ENCODE measurements at places on chromosomes 2 and 18.

GRCh38 chr18:10271481-10271880 is 183.0 kb upstream of the APCDD1 start:
- DNase-seq: no peak

GRCh38 chr2:30380824-30381223 is 66.2 kb upstream of the LCLAT1 start:
- no peak for DNase-seq

DNA sequence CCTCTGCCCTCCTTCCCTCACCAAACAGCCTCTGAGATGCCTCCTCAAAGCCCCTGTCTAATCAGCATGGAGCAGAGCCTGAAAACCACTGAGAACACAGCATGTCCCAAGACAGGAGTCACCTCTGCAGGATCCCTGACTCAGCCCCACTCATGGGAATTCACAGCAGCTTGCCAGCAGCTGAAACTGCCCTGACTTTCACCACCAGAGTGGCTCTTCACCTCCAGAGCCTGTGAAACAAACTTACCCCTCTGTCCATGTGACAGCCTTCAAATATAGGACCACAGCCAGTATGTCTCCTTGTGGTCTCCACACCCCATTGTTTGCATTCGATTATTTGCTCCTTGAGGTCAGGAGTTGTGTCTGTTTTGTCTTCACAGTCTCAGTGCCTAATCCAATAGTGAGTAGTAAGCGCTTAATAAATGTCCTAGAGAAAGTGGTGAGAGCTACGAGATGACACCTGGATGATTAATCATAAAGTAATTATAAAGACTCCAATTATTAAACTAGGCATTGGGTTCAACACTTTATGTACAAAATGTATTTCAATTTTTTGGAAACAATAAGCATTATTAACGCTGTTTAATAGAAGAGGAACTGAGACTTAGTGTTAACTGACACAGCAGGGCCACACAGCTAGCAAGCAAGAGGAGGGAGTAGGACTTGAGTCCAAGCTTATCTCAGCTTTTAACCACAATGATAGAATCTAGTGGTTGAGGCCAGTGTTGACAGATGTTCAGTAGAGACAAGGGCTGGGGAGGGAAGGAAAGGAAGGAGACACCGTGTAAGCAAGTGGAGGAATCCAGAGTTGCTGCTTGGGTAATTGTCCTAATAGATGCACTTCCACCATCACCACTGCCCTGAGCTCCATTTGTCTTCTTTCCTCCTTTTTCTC is 358.7 kb upstream of the TNP1 start:
- DNase-seq: no peak

DNA sequence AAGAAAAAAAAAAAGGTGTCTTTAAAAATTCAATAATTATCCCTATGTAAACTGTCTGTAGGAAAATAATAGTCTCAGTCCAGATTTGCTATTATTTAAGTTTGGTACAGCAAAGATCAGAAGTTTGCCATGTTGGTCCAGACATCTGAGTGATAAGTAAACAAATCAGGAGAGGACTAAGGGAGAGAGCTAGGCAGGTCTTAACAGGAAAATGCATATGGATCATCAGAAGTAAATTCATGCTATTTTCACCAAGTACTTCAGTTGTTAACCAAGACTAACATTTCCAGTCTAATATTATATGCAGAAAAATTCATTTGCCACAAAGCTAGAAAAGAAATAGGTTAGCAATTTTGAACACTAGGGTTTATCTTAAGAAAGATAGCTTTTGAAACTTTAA is 95.0 kb upstream of the STK17B start:
- DNase-seq: no peak

DNA sequence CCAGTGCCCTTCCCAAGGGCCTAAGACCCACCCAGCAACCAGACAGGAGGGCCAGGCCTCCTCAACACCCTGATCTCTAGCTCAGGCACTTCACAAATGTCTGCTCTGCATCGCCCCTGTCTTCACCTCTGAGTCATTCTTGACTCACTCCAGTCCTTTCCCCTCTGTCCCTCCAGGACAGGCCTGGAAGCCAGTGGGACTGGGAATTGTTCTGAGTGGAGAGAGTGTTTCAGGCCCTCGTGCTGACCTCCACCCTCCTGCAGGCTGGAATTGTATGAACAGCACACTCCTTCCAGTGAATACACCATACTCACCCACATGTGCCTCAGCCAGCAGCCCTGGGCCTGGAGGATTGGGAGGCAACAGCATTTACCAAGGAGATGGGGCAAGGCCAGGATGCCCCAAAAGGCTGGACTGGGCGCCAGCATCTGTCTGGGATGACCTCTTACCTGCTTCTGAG is 304.2 kb downstream of the CYP26B1 start:
- DNase-seq: no peak

DNA sequence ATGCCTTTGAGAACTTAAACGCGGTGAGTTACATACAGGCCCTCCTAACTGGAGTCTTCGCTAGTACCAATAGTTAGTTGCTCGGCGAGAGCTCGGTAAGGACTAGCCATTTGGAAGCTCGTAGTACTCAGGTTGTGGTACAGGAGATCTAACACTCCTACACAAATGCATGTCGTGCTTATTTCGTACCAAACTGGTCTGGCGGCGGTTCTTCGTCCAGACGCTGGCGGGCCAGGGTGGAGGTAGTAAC is 346 bp upstream of the VRK2 start:
- no peak for DNase-seq

- DNase-seq: no peak
Observed at GRCh38 chr18:39167990-39168389, 1602.4 kb upstream of the CELF4 start.

GRCh38 chr2:100039291-100039980 is 103.0 kb downstream of the AFF3 start:
- DNase-seq: no peak

- DNase-seq: no peak
Observed at GRCh38 chr2:28095622-28096021, 205.1 kb downstream of the BABAM2 start.

DNA sequence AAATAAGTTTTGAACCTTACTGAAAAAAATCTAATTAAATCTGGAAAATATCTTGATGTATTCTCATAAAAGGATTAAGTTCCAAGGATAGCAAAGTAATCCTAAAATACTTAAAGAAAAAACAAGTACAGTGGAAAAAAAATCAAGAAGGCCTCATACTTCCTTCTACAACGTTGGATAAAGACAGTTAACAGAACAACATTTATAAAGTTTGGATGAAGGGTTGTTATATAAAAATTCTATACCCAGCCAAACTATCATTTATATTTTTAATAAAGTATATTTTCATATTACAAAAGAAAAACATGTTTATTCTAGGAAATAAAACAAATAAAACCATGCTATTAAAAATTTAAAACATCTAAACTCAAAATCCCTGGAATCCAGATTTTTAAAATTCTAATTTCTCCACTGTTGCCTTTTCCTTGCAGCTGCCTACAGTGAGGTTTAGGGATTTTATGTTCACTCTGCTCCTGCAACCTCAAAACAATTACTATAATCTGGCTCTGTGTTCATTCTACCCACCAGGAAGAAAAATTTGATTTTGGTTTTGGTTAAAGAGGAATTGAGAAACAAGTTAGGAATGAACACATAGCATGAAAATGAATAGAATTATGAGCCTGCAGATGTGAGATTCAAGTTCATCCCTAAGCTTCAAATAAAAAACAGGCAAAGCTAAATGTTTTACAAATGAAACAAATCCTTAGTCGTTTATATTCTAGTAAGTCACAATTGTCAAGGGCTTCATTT is 142.8 kb downstream of the LPIN1 start:
- no peak for DNase-seq

DNA sequence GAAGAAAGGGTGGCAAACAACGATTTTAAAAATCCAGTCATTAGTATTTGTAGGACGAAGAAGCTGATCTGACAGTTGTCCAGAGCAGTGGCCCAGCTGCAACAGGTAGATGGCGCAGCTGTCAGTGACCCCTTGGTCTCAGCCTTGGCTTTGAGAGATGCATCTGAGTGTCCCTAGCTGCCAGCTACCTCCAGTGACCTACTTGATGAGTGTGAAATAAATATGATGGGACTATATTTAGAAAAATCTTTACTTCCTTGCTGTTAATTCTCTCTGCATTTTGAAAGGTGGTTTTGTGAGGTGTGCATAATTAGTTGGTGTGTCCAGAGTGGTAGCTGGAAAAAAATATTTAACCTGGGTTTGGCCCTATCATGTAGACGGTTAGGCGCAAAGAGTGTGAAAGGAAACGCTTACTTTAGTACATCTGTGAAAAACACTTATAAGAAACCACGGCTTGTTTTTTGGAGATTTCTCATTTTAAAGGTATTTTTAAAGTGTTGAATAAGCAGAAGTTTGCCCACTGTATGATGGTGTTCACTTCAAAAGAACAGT is 963 bp downstream of the INPP1 start:
- DNase-seq: no peak

DNA sequence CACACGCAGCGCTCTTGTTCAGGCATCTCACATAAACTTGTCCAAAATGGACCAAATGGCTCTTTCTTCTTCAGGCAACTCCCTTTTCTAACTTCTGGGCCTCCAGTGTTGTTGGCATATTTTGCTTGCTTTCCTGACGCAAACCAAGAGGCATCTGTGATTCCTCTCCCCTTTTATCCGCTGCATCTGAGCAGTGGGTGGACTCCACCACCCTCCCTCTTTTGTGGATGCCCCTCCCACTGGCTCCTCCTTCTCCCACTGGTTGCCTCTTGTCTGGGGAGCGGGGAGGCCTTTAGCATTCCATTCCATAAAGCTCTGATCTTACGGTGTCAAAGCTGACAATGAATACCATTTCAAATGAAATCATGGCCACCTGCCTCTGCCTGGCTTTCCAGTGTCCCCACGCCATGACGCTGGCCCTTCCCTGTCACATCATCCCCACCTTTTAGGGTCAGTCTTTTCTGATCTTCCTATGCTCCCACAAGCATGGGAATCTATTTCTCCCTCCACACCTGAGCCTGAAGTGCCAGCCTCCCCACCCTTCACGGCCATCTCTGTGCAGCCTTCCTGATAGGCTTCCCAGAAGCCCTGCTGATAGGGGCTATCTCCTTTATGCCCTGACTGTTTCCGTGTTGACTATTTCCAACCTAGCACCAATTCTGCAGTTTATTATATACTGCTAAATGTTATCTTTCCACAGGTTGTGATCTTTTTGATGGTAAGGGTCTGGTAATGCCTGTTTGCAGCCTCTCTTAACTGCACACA is 51.5 kb downstream of the RPL37A start:
- DNase-seq: no peak

GRCh38 chr2:224557610-224558009 is 27.6 kb downstream of the CUL3 start:
- DNase-seq: no peak

GRCh38 chr2:124533226-124533954 is 508.3 kb downstream of the CNTNAP5 start:
- DNase-seq: no peak

GRCh38 chr2:95121407-95122196 is at the start of gene MRPS5:
Gene MRPS5 (minus strand): TSS chr2:95121808. CDS start chr2:95121791, 17 bp downstream.
- peak; percentile 91 for DNase-seq

- no peak for DNase-seq
Observed at GRCh38 chr2:76760367-76760704, 761.8 kb downstream of the LRRTM4 start.

GRCh38 chr2:154133823-154134222 is 262.1 kb downstream of the GALNT13 start:
- DNase-seq: no peak

- DNase-seq: no peak
Observed at GRCh38 chr18:63828656-63829055, 53.4 kb downstream of the SERPINB7 start.

DNA sequence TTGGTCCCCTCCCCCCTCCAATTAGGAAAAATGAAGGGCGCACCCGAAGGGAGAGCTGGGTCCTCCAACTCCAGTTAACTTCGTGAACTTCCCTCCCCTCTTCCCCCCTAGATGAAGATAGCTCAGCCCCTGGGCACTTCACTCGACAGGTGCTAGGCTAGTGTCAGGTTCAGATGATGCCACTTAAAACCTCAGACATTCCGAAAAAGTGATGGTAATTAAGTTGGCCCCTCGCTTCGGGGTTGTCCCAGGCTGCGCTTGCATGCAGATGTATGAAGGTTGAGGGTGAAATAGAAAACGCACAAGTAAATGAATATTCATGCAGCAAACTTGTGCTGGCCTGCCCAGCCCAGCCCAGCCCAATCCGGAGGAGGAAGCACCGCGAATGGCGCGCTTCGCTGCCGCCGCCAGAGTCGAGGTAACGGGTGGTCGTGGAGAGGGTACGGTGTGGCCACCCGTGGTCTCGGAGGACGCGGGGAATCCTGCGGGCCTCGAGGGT is 3.0 kb upstream of the GBX2 start:
- no peak for DNase-seq

DNA sequence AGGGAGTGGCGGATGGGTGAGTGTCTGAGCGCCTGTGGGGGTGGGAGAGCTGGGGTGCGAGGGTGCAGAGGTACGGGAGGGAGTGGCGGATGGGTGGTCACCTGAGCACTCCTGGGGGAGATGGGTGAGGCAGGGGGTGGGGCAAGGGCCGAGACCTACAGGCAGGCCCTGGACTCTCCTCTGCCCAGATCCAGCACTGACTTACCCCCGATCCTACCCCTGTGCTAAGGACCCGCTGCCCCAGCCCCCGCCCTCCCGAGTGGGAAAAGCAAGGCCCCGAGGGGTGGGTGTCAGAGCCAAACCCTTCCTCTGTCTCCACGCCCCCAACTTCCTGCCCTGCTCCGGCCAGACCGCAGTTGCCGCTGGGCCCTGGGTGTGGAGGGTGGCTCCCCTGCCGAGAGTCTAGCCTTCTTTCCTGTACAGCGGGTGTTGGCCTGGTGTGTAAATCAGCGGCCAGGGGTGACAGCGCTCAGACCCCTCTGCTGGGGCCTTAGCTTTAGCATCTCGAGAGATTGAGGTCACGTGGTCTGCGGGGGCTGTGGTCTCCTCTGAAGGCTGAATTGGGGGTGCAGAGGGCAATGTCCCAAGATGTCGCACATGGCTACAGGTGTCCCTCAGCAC is 12.5 kb downstream of the BOK start:
- DNase-seq: no peak

GRCh38 chr2:101682311-101682710 is 15.2 kb upstream of the MAP4K4 start:
- DNase-seq: no peak

DNA sequence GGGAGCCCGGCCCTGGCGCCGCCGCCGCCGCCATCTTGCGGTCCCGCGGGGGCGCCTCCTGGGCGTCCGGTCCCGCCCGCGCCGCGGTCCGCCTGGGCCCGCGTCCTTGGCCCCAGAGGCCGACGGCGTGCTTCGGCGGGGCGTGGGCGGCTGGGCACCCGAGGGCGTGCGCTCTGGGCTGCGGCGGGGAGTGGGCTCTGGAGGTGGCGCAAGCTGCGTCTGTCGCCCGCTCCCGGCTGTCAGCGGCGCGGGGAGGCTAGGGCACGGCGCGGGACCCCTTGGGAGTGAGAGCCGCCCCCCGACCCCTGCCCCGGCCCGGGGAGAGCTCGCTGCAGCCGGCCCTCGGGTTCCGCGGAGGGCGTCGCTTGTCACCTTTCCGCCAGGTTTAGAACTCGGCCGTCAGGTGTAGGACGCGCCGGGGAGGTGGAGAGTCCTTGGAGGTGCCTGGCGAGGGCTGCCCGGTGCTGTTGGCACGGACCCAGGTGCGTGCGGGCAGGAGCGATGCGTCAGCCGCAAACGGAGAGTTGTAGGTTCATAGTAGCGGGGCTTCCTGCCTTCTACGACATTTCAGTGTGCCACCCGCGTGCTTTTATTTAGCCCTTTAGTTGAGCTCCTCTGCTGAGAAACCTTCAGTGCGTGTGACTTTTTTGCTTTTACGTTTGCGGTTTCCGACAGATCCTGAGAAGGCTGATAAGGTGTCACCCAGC is 921 bp downstream of the VAPA start:
- DNase-seq: peak; percentile 66

- DNase-seq: no peak
Observed at GRCh38 chr18:41783065-41783818, 171.8 kb upstream of the PIK3C3 start.

Measured in stimulated activated CD4-positive, alpha-beta T cell treated with anti-CD3 and anti-CD28 coated beads, TNF-alpha, amount 100 ng/mL, for 1 hour (primary cell).